Vein endothelial cell (primary cell): ENCODE measurements at places on chromosomes 4 and X. TPM values are rescaled to one million over a fixed set of nuclear protein-coding genes. Genes with fewer than 3 reads are reported as not detected.

Gene HERC6
- total RNA-seq = 3.9 and 6.7 TPM in 2 replicates

Gene MAGEE1
- total RNA-seq = 1.3 and 1.4 TPM in 2 replicates

Gene ADRA2C
- 0.29 and 0.33 TPM in 2 replicates for total RNA-seq

Gene SPANXN4
- not detected in 2 replicates for total RNA-seq

Gene WDR17
- total RNA-seq = under 0.01 and 0.19 TPM in 2 replicates

Gene CYBB
- total RNA-seq = under 0.01 TPM in 1 of 2 replicates, not detected in the other

Gene ATOH1
- not detected in 2 replicates for total RNA-seq

Gene ARMCX4
- total RNA-seq = 5.2 and 5.7 TPM in 2 replicates

Gene MAGEB10
- total RNA-seq = not detected in 2 replicates

Gene PYURF
- total RNA-seq = 63.0 and 82.0 TPM in 2 replicates

Gene ANOS1
- 0.76 and 4.2 TPM in 2 replicates for total RNA-seq

Gene EXOC1L
- not detected in 2 replicates for total RNA-seq

Gene TMEM47
- 43.4 and 58.8 TPM in 2 replicates for total RNA-seq

Gene GAGE12E
- total RNA-seq = not detected in 2 replicates

Gene GPRASP1
- total RNA-seq = 1.6 and 2.0 TPM in 2 replicates

Gene BMX
- total RNA-seq = 119 and 162 TPM in 2 replicates

Gene CENPVL1
- not detected in 2 replicates for total RNA-seq

Gene RHOXF1
- not detected in 2 replicates for total RNA-seq
